ENCODE measurements at places on chromosomes 11 and 22. TPM values are rescaled to one million over a fixed set of nuclear protein-coding genes. Genes with fewer than 3 reads are reported as not detected.

Gene TMA7B
- not detected for total RNA-seq

Gene MYOD1
- not detected for total RNA-seq

Gene LRRC74B
- total RNA-seq = not detected

Gene CSRP3
- not detected for total RNA-seq

Gene ABCG4
- total RNA-seq = not detected

Gene MYRF
- 0.66 TPM for total RNA-seq

Gene HDHD5
- 54.4 TPM for total RNA-seq

Gene IGSF9B
- total RNA-seq = 0.64 TPM

Gene TRIM49
- total RNA-seq = not detected

Gene C22orf42
- not detected for total RNA-seq

Gene EPS8L2
- total RNA-seq = 151 TPM

Gene ALX4
- total RNA-seq = 1.9 TPM

DNA sequence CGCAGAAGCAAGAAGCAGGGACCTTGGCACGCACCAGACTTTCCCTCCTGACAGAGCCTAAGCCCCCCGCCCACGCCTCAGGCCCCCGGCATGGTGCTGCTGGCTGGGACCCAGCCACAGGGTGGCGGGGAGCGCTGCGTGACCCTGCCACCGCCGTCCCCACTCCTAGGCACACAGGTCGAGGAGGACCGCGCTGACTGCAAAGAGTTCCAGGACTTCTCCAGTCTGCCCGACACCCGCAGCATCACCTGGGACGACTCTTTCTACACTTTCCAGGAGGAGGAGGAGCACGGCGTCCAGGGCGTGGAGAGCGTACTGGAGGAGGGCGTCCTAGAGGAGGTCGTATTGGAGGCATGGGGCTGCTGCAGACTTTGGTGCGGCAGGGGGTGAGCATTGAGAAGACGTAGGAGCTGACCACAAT lies 103.7 kb downstream of the TRIM51G start:
- no peaks in the 10 kb centered on the region for H3K27me3 ChIP-seq
- no peaks in the 10 kb centered on the region for H3K4me1 ChIP-seq
- no peak overlapping the region for H3K4me3 ChIP-seq
- H3K36me3 ChIP-seq = no peaks in the 10 kb centered on the region
- DNase-seq = no peak

- H3K4me3 ChIP-seq = no peak overlapping the region
- no peaks in the 10 kb centered on the region for H3K4me1 ChIP-seq
- H3K27ac ChIP-seq = no peak overlapping the region
- no peaks in the 10 kb centered on the region for H3K27me3 ChIP-seq
- DNase-seq = no peak
Observed at GRCh38 chr11:79139900-79140299, 300.9 kb downstream of the TENM4 start.

DNA sequence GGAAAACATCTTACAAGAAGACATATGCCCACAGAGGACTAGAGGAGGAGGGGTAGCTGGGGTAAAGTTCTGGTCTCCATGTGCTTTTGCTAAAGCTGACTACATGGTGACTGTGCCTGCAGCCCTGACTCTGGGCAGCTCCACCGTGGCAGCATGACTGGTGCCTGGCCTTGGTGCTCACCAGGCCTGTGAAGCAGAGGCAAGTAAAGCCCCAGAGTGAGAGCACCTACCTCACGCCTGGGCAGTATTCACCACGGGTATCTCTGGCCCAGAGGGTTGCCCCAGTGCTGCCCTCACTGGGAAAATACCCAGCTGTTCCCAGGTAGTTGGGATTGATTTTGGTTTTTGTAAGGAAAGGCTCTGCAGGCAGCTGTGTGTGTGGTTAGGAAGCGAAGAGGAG lies 78.3 kb downstream of the CTTN start:
- no peaks in the 10 kb centered on the region for H3K27me3 ChIP-seq
- DNase-seq = no peak
- no peak overlapping the region for H3K27ac ChIP-seq
- H3K4me1 ChIP-seq = no peaks in the 10 kb centered on the region

DNA sequence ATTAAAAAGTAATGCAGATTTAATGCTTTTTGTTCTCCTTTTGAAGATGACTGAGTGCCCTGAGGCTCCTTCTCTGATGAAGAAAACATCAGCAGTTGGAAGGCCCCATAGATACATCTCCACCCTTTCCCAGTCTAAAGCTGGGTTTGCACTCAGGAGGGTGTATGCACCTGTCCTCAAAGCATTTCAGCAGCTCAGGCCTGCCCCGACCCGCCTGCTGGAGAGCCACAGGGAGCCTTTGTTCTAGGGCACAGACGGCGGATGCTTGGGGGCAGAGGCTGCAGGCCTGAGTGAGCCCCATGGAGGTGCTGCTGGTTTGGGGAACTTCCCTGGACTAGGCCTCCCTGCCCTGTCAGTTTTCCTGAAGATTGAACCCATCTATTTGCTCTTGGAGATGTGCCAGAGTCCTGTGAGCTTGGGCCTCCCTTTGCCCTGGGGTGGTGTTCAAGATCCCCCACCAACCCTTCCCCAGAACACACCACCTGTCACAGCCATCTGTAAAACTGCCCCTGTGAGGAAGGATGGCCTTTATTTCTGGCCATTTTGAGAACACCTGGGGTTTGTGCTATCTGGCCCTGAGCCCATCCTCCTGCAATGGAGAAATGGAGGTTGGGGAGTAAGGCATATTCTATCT lies 160.0 kb downstream of the NAV2 start:
- H3K4me1 ChIP-seq = no peaks in the 10 kb centered on the region
- no peak overlapping the region for H3K4me3 ChIP-seq
- peak overlapping the region; percentile 16 for H3K27ac ChIP-seq
- no peak for DNase-seq

DNA sequence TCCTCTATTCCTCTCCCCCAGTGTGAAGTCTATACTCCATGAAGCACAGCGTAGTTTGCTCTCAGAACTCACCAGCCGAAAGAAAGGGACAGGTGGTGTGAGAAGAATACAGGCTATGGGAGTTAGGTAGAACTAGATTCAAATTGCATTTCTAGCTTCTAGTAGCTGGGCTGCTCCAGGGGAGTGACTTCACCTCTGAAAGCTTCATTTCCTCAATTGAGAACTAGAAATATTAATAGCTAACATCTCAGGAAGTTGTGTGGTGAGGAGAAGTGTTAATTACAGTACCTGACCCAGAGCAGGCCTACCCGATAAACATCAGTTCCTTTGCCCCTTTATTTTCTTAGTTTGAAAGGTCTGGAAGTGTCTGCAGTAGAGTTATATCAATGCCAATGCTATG lies 484.7 kb upstream of the TENM4 start:
- H3K27me3 ChIP-seq = no peaks in the 10 kb centered on the region
- no peaks in the 10 kb centered on the region for H3K4me1 ChIP-seq
- DNase-seq = no peak
- H3K27ac ChIP-seq = no peak overlapping the region
- no peaks in the 10 kb centered on the region for H3K36me3 ChIP-seq

GRCh38 chr11:72100462-72100861 lies 2.6 kb downstream of the LAMTOR1 start:
- DNase-seq = no peak
- peak overlapping the region; percentile 11 for H3K27ac ChIP-seq
- H3K4me3 ChIP-seq = no peak overlapping the region
- H3K36me3 ChIP-seq = peaks cover 15% of the 10 kb centered on the region
- H3K4me1 ChIP-seq = peaks cover 19% of the 10 kb centered on the region

- peaks cover 5% of the 10 kb centered on the region for H3K36me3 ChIP-seq
- no peak overlapping the region for H3K4me3 ChIP-seq
- no peak overlapping the region for H3K27ac ChIP-seq
- no peaks in the 10 kb centered on the region for H3K4me1 ChIP-seq
Observed at GRCh38 chr11:108858622-108859021, 193.8 kb downstream of the DDX10 start.

DNA sequence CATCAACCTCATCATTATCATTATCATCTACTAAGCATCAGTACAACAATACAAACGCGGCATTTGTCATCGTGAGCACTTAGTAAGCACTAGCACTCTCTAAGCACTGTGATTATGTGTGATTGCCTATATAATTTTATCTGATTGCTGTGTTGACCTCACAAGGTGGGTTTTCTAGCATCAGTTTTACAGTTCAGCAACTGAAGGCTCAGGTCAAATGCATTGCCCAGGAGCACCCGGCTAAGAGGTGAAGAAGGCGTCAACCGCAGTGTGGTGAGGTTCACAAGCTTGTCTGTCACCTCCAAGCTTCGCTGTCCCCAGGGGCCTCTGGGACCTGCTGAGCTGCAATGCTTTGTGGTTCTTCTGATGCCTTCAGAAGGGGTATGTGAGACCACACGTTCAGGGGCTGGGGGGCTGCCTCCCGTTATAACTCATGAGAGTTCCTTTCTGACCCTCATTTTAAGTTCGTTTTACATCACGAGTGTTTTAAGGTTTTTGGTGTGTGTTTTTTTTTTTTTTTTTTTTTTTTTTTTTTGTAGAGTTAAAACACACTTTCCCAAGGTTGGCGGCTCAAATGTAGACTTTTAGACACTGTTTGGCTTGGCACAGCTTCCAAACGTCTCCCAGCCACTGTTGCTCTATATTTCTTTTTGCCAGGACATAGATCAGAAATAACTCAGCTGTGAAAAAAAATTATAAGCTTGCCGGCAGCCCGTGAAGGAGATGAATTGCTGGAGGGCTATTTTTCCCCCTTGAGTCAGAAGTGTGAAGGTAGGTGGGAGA lies 33.8 kb upstream of the SCUBE1 start:
- no peaks in the 10 kb centered on the region for H3K36me3 ChIP-seq
- H3K4me1 ChIP-seq = no peaks in the 10 kb centered on the region
- H3K27me3 ChIP-seq = peaks cover 6% of the 10 kb centered on the region
- H3K4me3 ChIP-seq = no peak overlapping the region
- no peak for DNase-seq

- no peaks in the 10 kb centered on the region for H3K4me1 ChIP-seq
- H3K36me3 ChIP-seq = no peaks in the 10 kb centered on the region
- no peaks in the 10 kb centered on the region for H3K27me3 ChIP-seq
- no peak for DNase-seq
- no peak overlapping the region for H3K4me3 ChIP-seq
Observed at GRCh38 chr11:33967451-33967850, 75.6 kb upstream of the LMO2 start.

DNA sequence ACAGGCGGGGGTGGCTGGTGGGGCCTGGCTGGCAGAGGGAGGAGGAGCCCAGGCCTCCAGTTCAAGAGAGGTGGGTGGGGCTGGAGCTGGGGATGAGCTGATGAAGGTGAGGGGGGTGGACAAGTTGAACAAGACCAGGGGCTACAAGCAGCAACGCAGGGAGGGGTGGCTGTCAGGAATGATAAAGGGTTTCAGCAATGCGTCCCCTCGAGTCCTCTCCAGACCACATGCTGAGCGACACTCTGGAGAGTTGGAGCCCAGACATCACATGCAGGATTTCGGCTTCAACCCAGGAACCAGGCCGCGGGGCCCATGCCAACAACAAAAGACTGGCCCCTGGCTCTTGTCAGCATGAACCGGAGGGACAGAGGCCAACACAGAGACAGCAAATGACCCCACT lies 480.3 kb downstream of the BRD1 start:
- DNase-seq = peak; percentile 43
- no peak overlapping the region for H3K27ac ChIP-seq
- H3K36me3 ChIP-seq = no peaks in the 10 kb centered on the region
- H3K4me3 ChIP-seq = no peak overlapping the region
- no peaks in the 10 kb centered on the region for H3K4me1 ChIP-seq

DNA sequence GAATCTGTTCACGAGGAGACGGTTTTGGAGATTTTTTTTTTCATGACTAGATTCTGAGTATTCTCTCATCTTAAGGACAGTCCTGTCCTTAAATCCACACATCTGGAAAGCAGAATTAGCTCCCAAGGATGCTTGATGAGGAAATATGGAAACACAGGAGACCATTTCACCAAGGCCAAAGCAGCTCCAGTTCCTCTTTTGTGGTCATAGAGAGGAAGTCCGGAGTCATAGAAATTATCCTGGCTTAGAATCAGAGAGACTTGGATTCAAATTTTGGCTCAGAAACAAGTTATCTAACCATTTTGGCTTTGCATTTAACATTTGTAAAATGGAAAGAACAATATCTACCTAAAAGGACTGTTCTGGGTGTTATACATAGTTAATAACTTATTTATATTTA lies 7.3 kb upstream of the TEAD1 start:
- no peaks in the 10 kb centered on the region for H3K27me3 ChIP-seq
- no peak overlapping the region for H3K27ac ChIP-seq
- no peaks in the 10 kb centered on the region for H3K4me1 ChIP-seq
- no peak for DNase-seq
- no peak overlapping the region for H3K4me3 ChIP-seq

- H3K27me3 ChIP-seq = no peaks in the 10 kb centered on the region
- no peak overlapping the region for H3K27ac ChIP-seq
- H3K4me3 ChIP-seq = no peak overlapping the region
- H3K36me3 ChIP-seq = no peaks in the 10 kb centered on the region
Observed at GRCh38 chr11:11826260-11826659, 15.5 kb upstream of the USP47 start.

- DNase-seq = no peak
- no peaks in the 10 kb centered on the region for H3K36me3 ChIP-seq
- H3K27ac ChIP-seq = no peak overlapping the region
- no peaks in the 10 kb centered on the region for H3K4me1 ChIP-seq
- H3K27me3 ChIP-seq = no peaks in the 10 kb centered on the region
Observed at GRCh38 chr11:68950762-68951161, 30.0 kb downstream of the MRGPRD start.

- no peaks in the 10 kb centered on the region for H3K36me3 ChIP-seq
- DNase-seq = no peak
Observed at GRCh38 chr11:34586488-34587281, 34.2 kb upstream of the EHF start.

DNA sequence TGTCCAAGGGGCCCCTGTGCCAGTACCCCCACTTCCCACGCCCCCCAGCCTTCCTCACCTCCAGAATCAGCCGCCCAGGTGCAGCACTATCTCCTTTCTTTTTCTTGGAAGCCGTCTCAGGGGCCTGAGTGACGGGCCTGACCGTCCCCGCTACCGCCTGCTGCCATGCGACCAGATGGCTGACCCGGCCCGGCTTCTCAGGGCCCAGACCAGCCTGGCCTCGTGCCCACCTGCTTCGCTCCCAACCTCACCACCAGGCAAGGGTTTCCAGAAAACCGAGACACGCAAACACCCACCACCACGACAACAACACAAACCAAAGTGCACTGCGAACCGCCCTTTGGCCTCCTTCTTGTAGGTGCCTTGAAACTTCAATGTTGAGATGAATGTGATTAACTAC lies 39.1 kb downstream of the MACROD1 start:
- DNase-seq = no peak
- no peak overlapping the region for H3K27ac ChIP-seq
- H3K27me3 ChIP-seq = no peaks in the 10 kb centered on the region
- peaks cover 4% of the 10 kb centered on the region for H3K4me1 ChIP-seq
- no peaks in the 10 kb centered on the region for H3K36me3 ChIP-seq

GRCh38 chr11:126426820-126427749 lies 71.6 kb downstream of the ST3GAL4 start:
- no peak for DNase-seq
- H3K27ac ChIP-seq = peak overlapping the region; percentile 7
- no peaks in the 10 kb centered on the region for H3K27me3 ChIP-seq
- H3K4me3 ChIP-seq = no peak overlapping the region
- H3K4me1 ChIP-seq = no peaks in the 10 kb centered on the region

- no peak overlapping the region for H3K27ac ChIP-seq
- DNase-seq = no peak
- H3K27me3 ChIP-seq = no peaks in the 10 kb centered on the region
- no peaks in the 10 kb centered on the region for H3K4me1 ChIP-seq
- no peak overlapping the region for H3K4me3 ChIP-seq
- H3K36me3 ChIP-seq = no peaks in the 10 kb centered on the region
Observed at GRCh38 chr22:17990147-17990546, 34.2 kb downstream of the MICAL3 start.

GRCh38 chr11:73072935-73073481 lies 69.1 kb downstream of the FCHSD2 start:
- peaks cover 5% of the 10 kb centered on the region for H3K4me1 ChIP-seq
- H3K36me3 ChIP-seq = no peaks in the 10 kb centered on the region
- H3K4me3 ChIP-seq = no peak overlapping the region
- no peak overlapping the region for H3K27ac ChIP-seq
- no peak for DNase-seq
